ENCODE measurements at places on chromosomes 11 and 22. TPM values are rescaled to one million over a fixed set of nuclear protein-coding genes. Genes with fewer than 3 reads are reported as not detected.

The ZFTA gene
- 22.9 TPM for total RNA-seq

The RANGAP1 gene
- total RNA-seq = 71.6 TPM

The TSPAN32 gene
- 2.1 TPM for total RNA-seq

The TBX10 gene
- not detected for total RNA-seq

The IGLL1 gene
- not detected for total RNA-seq

The GRAP2 gene
- not detected for total RNA-seq

The LMF2 gene
- total RNA-seq = 93.6 TPM

The RAB36 gene
- 10.8 TPM for total RNA-seq

The IGLL5 gene
- total RNA-seq = not detected

The ASPHD2 gene
- total RNA-seq = 3.3 TPM

The CASP5 gene
- not detected for total RNA-seq

The MOV10L1 gene
- 2.6 TPM for total RNA-seq

The DEPDC7 gene
- total RNA-seq = 12.2 TPM

The CASTOR1 gene
- 11.2 TPM for total RNA-seq

The PIH1D2 gene
- 3.9 TPM for total RNA-seq

The CCT8L2 gene
- total RNA-seq = not detected

The TENM4 gene
- 2.6 TPM for total RNA-seq

All from hair follicle dermal papilla cell (primary cell).